ENCODE measurements at places on chromosomes 1 and 21. TPM values are rescaled to one million over a fixed set of nuclear protein-coding genes. Genes with fewer than 3 reads are reported as not detected.

DNA sequence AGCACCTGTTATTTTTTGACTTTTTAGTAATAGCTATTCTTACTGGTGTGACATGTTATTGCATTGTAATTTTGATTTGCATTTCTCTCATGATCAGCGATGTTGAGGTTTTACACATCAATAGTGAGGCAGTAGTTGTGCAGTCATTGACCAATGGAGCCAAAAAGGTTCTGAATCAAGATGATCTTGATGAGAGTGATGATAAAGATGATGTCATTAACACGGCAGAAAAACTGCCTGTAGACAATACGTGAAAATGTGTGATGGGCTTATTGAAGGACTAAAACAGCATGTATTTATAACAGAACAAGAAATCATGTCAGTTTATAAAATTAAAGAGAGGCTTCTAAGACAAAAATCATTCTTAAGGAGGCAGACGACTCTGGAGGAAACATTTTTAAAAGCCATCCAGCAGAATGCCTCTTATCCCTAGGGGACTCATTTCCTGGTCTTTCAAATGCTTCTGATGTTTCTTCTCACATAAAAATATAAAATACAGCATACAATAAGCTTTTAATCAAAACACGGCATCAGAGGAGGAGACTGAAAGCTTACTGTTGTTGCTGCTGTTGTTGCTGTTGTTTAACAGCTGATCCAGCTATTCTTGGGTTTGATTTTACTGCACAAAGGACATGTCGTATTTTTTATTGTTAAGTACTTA lies 400.3 kb downstream of the LTN1 start:
- DNase-seq: no peak

DNA sequence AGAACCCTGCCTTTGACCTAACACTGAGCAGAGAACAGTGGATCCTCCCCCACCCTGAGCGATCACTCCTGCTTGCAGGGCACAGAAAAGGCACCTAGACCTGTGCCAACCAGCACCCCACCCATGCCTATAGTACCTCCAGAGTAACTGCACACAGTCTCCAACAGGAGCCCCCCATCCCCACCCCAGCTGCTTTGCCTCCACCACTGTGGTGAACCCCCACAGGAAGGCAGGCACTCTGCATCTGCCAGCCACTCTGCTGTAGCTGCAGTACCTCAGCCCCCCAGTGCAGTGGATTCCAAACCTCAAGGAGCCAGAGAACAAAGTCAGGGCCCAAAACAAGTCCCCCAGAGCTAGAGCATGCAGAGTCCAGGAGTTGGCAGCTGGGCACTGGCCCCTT lies 10.7 kb downstream of the SPATC1L start:
- DNase-seq: no peak

DNA sequence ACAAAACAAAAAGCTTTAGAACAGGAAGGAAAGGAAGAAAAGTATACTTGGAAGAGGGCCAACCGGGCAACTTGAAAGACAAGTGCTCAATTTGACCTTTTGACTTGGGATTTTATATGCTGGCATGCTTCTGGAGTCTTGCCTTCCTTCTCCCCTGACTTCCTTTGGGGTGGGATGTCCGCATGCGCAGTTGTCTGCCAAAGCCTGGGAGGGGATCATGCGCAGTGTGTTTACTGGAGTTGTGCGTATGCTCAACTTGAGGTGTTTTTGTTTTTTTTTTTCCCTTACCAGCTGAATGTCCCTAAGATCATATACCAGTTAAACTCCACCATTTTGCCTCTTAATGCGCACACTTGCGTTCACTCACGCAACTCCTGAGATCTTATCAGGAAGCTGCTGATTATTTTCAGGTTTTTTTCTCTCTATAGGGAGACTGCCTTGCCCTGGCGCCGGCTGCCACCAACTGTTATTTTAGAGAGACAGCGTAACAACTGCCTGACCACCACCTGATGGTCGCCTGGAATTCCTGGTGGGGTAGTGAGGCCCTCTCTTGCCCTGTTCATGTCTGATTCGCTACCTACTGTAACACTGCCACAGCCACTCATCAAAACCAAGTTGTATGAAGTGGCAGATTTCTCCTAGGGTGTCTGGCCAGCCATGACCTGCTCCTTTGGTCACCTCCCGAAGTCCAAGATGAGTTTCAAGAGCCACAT lies 138.7 kb upstream of the ZNF644 start:
- no peak for DNase-seq

DNA sequence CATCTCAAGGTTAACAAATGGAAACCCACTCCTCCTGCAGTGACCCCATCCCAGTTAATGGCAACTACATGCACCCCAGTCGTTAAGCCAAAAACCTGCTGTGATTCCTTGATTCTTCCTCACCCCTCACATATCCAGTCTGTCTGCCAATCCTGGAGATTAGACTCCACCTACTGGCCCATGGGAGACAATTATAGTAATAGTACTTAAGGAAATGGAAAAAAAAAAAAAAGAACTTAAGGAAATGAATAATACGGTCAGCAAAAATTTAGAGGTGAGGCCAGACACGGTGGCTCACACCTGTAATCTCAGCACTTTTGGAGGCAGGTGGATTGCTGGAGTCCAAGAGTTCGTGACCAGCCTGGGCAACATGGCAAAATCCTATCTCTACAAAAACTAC lies 7.0 kb downstream of the NOL9 start:
- DNase-seq: no peak

DNA sequence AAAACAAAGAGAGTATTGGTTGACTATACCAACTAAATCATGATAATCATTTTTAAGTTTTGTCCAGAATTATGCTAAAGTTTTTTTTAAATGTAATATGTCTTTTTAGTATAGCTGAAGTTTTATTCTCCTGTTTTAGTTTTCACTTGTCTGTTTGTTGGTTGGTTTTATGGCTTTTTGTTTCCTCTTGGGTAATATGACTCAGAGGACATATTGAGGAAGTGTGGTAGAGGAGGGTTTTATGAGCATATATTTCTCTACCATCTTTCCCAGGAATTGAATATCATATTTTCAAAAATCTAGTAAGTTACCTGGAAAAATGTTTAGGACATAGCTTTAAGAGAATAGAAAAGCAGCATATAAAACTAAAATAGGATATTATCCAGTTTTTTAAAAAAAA lies 68.6 kb upstream of the MCOLN3 start:
- DNase-seq: no peak

- no peak for DNase-seq
Measured at GRCh38 chr1:13911697-13912619, 212.0 kb downstream of the PRDM2 start.

- DNase-seq: no peak
Measured at GRCh38 chr1:117370509-117370908, 3.3 kb downstream of the MAN1A2 start.

DNA sequence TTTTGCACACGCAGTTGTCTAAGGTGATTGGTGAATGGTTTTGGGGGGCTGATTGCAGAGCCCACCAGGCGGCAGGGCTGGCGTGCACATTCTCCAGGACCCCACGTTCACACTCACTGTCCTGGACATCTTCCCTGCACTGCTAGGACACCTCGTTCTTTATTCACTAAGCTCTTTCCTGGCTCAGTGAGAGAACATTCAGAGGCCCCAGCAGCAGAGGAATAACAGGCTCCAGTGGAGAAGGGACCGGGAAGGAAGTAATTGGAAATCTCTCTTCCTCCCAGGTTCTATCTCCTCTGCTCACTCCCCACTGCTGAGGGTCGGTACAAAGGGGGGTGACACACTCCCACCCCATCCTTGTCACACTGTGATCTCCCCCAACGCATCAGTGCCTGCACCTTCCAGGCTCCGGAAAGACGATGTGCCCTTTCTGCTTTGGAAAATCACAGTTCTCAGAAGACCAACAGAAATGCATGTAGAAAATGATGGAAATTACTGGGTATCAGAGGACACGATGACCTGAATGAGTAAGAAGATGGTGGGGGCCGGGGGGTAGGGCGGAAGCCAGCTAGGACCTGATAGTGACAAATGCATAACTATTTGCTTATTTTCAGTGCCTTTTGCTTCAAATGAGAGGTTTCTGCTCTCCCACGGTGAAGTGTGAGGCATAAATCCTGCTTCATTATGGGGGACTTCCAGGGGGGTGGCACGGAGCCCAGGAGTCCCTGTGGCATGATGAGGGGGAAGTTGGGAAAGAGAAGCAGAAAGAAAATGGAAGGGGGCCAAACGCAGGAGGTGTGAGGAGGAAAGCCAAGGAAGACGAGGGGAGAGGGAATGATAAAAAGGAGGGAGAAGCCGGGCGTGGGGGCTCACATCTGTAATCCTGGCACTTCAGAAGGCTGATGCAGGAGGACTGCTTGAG lies 25.2 kb upstream of the KIF26B start:
- DNase-seq: peak; percentile 47

GRCh38 chr1:240319998-240320397 lies 228.3 kb downstream of the FMN2 start:
- DNase-seq: no peak

DNA sequence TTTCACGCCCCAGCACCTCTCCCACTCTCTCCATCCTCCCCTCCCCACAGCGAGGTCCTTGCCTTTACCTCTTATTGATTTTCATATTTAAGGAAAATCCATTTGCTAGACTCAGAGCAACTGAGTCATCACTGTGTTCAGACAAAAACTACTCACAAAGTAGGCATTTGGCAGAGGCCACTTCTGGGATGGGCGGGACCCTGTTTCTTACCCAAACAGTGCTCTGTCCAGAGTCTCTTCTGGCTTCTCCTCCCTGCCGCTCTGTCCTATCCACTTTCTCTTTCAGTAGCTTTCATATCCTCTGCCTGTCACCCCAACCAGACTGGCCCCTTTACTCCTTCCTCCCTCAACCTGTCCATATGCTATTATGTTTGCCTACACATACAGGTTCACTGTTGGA lies 2.4 kb upstream of the NAV1 start:
- peak; percentile 88 for DNase-seq

Gene TFF2
- total RNA-seq: not detected
